ENCODE measurements at places on chromosomes 7 and 10.
A peak's percentile ranks its signal among the peaks of the same experiment; 100 is the strongest.

- DNase-seq: peak; percentile 22
Observed at GRCh38 chr10:117342641-117343040, 32.6 kb downstream of the PDZD8 start.

DNA sequence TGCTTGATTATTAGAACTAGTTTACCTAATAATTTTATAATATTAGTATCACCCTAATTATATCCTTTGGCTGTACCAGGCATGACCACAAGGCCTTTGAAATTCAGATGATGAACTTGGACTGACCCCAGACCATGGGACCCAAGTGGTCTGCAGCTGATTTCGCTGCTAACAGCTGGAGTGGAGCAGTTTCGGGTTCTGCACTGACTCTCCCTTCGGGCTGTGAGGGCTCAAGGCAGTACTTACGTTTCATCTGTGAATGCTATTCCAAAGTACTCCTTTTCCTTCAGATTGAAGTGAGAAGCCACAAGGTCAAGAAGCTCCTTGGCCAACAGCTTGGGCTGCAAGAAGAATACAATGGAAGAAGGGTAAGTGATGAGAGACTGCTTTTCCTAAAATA is 223.8 kb downstream of the PRPF18 start:
- DNase-seq: no peak

GRCh38 chr7:23788843-23789242 is 78.8 kb downstream of the STK31 start:
- no peak for DNase-seq

GRCh38 chr10:75402486-75403143 is 1.1 kb upstream of the ZNF503 start:
- DNase-seq: peak; percentile 30

- no peak for DNase-seq
Observed at GRCh38 chr10:112775892-112776674, 174.0 kb upstream of the TCF7L2 start.

DNA sequence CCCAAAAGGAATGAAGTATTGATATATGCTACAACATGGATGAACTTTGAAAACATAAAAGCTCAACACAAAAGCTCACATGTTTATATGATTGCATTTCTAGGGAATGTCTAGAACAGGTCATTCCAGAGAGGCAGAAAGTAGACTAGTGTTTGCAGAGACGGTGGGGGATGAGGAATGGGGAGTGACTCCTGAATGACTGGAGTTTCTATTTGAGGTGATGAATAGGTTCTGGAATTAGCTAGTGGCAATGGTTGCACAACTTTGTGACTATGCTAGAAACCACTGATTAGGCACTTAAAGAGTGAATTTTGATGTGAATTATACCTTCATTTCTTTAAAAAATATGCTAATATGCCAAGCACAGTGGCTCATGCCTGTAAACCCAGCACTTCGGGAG is 6.9 kb downstream of the KPNA7 start:
- DNase-seq: peak; percentile 79

DNA sequence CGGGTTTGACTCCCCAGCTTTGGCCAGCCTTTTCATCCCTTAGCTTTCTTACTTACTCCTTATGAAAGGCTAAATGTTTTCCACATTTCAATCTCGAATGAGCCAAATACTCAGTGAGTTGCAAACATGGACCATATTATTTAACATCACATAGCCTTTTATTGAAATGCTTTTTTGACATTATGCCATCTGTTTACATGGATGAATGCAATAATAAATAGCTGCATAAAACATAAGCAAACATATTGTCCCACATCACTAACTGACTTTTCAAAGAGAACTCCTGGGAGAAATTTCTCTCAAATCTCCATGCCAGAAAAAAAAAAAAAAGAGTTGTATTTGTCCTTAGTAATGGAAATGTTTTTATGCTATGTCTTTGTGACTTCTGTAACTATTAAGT is 134.9 kb downstream of the LSMEM1 start:
- DNase-seq: no peak

GRCh38 chr10:43696909-43697483 is 48.3 kb upstream of the ZNF32 start:
- no peak for DNase-seq

DNA sequence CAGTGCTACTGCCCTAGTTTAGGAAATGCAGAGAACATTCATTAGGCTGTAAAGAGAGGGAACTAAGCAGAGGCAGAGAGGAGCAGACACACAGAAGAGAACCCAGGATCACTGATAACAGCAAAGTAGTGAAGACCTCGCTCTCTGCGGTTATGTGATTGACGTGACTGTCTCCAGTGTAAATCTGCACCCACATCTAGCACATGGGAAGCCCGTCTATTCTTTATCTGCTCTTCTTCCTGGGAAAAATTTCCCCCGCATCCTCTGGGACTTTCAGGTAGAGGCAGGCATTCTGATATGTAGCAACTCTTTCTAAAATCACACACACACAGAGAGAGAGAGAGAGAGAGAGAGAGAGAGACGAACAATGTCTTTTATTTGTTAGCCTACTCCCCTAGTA is 699.6 kb downstream of the GRID1 start:
- no peak for DNase-seq

GRCh38 chr7:13117103-13117502 is 429.7 kb downstream of the ARL4A start:
- peak; percentile 37 for DNase-seq

DNA sequence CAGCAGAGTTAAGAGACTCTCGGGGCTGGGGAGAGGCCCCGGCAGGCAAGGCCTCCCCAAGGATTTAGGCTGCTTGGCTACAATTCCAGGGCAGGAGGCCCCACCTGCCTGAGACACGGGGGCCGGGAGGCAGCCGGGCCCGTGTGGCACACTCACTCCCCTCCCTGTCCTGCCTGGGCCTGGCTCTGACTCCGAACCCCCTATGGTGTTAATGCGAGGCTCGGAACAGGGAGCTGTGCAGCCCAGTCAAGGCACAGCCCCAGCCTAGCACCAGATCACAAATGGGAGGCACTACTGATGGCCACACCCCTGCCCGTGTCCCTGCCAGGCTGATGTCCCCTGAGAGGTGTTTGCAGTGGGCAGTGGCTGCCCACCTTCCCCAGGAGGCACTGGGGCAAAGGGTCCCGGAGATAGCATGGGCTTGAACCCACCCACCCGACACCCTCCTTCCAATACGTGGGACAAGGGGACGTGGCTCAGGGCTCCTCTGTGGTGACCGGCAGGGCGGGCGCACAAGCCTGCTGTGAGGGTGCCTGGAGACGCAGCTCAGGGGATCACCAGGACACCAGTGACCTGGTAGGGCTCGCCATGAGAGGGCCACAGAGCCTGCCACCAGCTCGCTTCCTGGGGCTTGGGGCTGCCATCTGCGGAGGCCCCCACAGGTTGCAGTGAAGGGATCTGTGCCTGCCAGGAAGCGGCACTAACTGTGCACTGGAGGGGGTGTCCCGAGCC is 37.0 kb downstream of the DPYSL4 start:
- DNase-seq: no peak

DNA sequence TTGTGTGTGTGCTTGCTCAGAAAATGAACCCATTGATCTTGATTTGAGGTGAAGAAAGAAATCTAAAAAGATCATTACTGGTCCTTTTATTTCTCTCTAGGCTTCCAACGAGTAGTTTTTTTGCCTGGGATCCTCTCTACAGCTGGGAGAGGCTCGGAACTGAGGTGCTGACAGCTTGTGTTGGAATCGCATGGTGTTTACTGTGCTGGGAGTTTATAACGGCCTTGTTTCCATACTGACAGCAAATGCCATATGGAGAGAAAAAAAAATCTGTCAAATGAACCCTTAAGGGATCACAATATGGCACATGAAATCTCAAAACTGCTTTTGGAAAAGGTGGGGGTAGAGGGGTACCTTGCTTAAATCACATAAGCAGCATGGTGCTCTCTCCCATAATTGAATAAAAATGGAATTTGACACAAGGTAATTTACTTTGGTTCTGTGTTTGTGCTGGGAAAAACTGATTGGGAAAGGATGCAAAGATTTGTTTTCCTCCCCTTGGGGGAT is 165.0 kb downstream of the RGS10 start:
- no peak for DNase-seq

DNA sequence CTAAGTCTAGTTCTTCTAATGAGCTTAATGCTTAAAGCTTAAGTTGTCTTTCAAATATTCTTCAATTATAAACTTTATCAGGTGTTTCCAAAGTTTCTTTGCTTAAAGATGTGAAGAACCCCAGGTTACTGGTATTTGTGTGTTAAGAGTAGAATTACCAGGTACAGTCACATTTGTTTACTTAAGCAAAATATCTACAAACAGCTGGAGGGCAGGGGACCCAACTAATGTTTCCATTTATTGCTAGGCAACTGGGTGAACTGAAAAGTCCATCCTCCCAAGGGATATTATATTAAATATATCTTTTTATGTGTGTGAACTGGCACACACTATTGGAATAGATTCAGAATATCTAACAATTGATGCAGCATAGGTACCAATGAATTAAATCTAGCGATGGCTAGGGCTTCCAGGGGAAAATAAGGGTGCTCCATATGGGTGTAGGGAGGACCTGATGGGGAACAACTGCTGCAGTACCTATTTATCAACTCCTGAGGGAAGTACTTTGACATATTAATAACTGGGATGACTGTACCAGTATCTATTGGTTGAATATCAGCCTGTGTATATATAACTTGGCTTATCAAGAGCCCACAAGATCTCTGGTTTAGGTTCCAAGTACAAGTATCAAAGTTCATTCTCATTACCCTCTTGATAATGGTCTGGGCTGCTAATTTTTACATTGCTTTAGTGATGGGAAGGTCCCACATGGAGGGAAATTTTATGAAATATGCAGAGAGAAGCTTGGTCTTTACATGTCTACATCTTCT is 10.3 kb upstream of the AGR3 start:
- no peak for DNase-seq

DNA sequence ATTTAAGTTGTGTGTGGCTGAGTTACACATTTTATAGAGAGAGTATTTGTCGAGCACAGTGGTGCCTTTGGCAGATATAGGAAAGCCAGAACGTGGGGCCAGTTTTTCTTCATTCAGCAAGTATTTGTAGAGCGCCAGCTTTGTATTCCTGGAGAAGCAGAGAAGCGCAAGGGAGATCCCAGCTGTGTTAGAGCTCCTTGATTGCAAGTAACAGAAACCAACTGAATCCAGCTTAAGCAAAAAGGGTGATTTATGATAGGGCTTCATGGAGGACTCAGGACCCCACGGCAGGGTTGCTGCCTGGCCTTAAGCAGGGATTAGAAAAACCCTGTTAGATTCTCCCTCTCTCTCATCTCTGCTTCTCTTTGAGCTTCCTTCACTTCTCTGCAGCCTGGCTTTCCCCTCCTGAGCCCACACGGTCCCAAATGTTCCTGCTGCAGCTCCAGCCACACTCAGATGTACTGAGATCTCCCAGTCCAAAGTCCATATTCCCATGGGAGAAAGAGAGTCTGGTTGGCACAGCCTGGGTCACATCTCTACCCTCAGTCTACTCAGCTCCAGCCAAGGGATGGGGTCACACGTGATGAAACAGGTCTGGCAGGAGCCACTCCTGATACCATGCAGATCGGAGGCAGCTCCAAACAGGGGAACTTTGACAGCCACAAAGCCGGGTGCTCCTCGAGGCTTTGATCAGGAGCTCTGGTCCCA is 16.7 kb downstream of the UBTD1 start:
- DNase-seq: no peak

Measured in AG20443 (cell line).